ENCODE measurements at places on chromosomes 1 and 21. TPM values are rescaled to one million over a fixed set of nuclear protein-coding genes. Genes with fewer than 3 reads are reported as not detected.

FLG2 gene
- not detected for total RNA-seq

PKP1 gene
- not detected for total RNA-seq

RAB25 gene
- total RNA-seq: not detected

HFM1 gene
- 0.32 TPM for total RNA-seq

PLD5 gene
- total RNA-seq: 6.6 TPM

TMEM81 gene
- not detected for total RNA-seq

HLCS gene
- total RNA-seq: 10.7 TPM

AHDC1 gene
- 205 TPM for total RNA-seq

RGS5 gene
- total RNA-seq: 732 TPM

NOTCH2 gene
- total RNA-seq: 80.4 TPM

OBSCN gene
- 28.6 TPM for total RNA-seq

PCP4 gene
- not detected for total RNA-seq

SFT2D2 gene
- total RNA-seq: 40.1 TPM

TCEA3 gene
- total RNA-seq: 11.3 TPM

S100A8 gene
- 33.5 TPM for total RNA-seq

LCE2D gene
- not detected for total RNA-seq

KLHL21 gene
- total RNA-seq: 147 TPM

CRNN gene
- 0.21 TPM for total RNA-seq

CHI3L2 gene
- 10.1 TPM for total RNA-seq

OR2L3 gene
- not detected for total RNA-seq

SLC2A1 gene
- 15.5 TPM for total RNA-seq

TAS1R2 gene
- total RNA-seq: not detected

AKNAD1 gene
- total RNA-seq: not detected

STIL gene
- total RNA-seq: 0.11 TPM

NTNG1 gene
- total RNA-seq: not detected

SHE gene
- 107 TPM for total RNA-seq

KPRP gene
- not detected for total RNA-seq

ATPAF1 gene
- total RNA-seq: 23.6 TPM
